ENCODE measurements at places on chromosomes 2 and 18.

DNA sequence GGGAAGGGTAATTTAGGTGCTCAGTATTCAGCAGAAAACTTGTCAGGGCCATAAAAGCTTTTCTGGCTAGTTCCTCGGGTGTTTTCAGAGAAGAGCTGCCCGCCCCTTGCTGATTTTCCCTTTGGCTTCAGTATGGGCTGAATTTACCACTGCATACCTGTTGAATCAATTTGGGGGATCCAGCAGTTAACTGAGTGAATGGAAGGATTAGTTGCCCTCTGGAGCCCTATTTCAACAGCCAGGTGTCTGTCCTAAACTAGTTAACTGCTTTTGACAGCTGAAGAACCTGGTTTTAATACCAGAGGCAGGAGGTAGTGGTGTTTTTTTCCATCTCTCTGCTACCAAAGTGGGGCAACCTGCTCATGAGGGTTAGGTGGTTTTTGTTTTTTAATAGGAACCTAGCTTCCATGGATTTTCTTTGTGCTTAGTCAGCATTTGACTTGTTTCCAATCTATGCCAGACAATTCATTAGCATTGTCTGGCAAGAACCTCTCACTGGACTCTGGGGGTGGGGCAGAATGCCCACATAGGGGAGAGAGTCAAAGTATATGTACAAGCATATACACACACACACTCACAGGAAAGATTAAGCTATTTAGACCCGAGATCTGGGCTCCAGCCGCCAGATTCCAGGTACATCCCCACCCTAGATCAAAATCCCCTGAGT lies 166.5 kb upstream of the SIX3 start:
- DNase-seq = no peak

GRCh38 chr2:64832936-64833335 lies 156.3 kb upstream of the SLC1A4 start:
- no peak for DNase-seq

DNA sequence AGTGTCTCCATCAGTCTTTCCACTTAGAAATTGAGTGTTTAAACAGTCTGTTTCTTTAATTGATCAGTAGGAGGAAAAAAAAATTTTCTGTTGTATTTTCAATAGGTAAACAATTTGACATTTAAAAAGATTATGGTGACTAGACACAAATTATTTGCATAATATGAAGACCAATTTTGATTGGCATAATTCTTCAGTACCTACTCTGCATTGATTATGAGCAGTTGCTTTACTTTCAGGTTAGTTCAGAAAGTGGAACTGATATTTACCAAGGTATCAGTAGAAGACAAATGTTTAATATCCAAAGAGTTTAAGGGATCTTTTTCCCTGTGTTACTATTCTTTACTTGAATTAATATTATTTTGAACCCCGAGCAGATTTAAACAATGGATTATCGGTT lies 2.6 kb downstream of the ADAM23 start:
- no peak for DNase-seq

DNA sequence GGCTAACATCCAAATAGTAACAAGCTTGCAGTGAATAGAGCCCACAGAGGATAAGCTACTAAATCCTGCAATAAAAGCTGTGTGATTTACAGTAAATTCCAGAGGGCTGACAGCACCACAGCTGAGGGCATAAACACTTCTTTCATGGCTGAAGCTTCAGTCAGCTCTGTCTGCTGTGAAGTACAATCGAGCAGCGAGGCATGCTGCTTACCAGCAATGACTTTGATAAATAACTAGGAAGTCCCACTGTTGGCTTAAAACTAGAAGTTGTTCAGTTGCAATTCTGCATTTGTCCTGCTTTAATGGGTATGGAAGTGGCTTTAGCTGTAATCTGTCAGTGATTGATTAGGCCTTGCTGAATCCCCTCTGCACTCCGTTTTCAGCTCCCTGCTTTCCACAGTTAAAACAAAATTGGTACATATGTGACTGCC lies 65.2 kb upstream of the FIGN start:
- DNase-seq = no peak

GRCh38 chr2:73897240-73897583 lies 4.4 kb downstream of the ACTG2 start:
- DNase-seq = no peak

DNA sequence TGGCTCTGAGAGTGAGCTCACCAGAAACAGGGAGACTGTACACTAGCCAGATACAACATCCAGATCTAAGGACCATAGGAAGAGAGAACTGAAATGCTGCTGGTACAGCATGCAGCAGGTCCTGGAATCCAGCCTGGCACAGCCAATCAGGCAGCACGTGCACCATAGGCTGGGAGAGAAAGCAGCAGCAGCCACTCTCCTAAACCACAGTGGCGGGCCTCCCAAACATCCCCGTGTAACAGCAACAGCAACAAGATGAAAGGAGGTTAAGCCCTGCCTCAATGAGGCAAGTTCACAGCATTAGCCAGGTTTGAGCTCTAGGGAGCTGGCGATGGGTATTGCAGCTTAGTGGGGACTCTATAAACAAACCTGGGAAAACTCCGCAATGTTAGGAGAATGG lies 192.0 kb downstream of the EPHA4 start:
- no peak for DNase-seq

Data from C1 segment of cervical spinal cord (tissue), 14 donors.